NCI-H510A treated with DMSO at 0.1 percent for 48 hours (cell line): ENCODE measurements at places on chromosomes 3 and 15.
A peak's percentile ranks its signal among the peaks of the same experiment; 100 is the strongest.

DNA sequence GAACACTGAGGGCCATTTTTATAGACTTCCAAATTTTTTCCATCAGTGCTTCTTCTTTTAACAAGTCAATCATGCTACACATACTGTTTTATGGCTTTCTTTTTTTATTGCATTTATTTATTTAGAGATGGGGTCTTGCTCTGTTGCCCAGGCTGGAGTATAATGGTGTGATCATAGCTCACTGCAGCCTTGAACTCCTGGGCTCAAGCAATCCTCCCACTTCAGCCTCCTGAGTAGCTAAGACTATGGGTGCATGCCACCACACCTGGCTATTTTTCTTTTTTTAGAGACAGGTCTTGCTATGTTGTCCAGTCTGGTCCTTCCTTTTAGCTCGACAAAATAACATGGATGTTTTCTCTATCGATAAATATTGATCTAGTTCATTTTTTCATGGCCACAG lies 425.8 kb upstream of the WNT5A start:
- DNase-seq: no peak

- no peak for DNase-seq
Measured at GRCh38 chr15:35399901-35400300, 146.1 kb downstream of the DPH6 start.

GRCh38 chr3:120743556-120744195 lies 1.1 kb downstream of the GTF2E1 start:
- no peak for DNase-seq

DNA sequence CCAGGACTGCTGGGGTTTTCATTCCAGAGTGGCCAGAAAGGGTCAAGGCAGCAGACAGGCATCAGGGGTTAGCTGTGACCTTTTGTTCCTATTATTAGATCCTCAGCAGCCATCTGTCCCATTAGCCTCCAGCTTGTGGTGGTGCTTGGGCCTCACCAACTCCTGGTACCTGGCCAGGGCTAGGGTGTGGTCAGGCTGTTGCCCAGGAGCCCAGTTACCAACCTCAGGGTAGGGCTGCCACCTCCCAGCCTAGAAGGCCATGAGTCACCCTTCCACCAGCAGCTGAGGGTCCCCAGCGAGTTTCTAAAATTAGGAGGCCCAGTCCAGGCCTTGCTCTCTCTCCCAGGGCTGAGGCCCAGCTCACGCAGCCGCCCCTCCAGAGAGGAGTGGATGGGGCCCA lies 12.2 kb downstream of the TMEM43 start:
- no peak for DNase-seq

DNA sequence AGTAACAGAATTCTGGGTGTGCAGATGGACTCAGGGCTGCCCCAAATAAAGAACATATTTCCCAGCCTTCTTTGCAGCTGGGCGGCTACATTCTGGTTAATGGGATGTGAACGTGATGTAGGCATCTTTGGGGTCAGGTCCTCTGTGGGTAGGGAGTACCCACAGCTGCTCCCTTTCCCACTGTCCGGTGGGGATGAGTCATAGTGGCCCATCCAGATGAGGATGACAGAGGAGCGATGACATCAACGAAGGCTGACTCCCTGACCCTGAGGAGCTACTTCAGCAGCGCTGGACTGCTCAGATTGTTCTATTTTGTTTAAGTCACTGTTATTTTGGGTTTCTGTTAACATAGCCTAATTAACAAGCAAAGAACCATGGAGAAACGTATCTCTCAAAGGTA lies 38.0 kb downstream of the SRPRB start:
- DNase-seq: no peak

DNA sequence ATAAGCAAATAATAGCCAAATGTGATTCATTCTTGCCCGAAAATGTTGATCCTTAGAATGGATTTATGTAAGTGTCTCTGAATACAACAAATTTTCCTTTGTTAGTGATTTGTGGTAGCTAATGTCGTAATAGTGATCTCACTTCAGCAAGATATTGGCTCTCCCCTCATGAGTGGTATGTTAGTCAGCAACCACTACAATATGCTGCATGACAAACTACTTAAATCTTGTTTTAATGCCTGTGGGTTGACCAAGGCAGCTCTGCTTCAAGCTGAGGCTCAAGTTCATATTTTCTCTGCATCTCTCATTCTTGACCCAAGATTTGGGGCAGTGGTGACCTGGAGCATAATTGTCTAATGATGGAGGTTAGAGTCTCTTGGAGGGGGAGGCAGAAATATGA lies 49.8 kb upstream of the GALNT15 start:
- no peak for DNase-seq

- DNase-seq: no peak
Measured at GRCh38 chr3:190486908-190487607, 26.8 kb upstream of the IL1RAP start.

DNA sequence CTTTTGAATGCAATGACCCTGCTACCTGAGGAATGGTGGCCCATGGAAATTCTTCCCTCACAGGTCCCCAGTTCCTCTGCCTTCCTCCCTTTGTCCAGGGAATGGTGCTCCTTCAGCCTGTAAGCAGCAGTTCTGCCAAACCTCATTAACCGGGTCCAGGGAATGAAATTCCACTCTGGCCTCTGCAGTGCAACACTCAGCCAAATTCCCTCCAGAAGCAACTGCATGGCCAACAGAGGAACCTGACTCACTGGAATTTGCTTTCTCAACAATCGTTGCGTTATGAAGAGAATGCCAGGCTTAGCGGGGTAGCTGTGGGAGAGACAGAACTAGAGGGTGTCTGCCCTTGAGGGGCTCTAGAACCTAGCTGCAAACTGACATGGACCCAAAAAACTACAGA lies 449.4 kb upstream of the PROK2 start:
- DNase-seq: no peak

DNA sequence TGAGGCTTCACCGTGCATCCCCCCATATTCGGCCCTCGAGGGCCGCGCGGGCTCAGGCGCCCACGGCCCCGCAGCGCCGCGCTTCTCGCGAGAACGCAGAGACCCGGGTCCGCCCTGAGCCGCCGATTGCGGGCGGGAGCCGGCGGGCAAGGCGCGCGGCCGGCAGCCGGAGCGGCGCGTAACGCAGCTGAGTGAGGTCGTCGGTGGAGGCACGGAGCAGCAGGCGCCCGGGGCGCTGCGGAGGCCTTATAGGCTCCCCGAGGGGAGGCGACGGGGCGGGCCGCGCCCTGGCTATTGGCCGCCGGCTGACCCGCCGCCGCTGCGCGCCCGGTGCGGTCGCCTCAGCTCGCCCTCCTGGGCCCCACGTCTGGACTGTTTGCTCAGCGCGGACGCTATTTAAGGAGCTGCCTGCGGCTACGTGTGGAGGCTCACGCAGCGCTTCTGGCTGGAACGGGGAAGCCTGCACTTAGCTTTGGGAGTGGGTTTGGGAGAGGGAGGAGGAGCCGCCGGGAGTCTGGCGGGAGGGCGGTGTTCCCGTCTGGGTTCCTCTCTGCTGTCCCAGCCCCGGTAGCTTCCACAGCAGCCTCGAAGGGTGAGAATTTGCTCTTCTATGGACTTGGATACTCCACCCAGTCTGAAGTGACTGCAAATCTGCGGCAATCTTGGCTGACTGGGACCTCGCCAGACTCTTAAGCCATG lies at the start of gene PLOD2:
TSS of gene PLOD2 (minus strand) at position 221 of the 699 bp plus-strand sequence. CDS start at position 26, 195 bp downstream.
- DNase-seq: peak; percentile 64

GRCh38 chr3:123328851-123329635 lies 119.8 kb downstream of the ADCY5 start:
- DNase-seq: peak; percentile 59

- no peak for DNase-seq
Measured at GRCh38 chr3:169894110-169894509, 17.3 kb upstream of the SAMD7 start.

- no peak for DNase-seq
Measured at GRCh38 chr15:80120636-80121035, 32.2 kb upstream of the FAH start.

- DNase-seq: no peak
Measured at GRCh38 chr3:40088527-40089170, 220.9 kb upstream of the EIF1B start.

GRCh38 chr3:126476166-126477060 lies 722 bp upstream of the ZXDC start:
- DNase-seq: peak; percentile 40

- no peak for DNase-seq
Measured at GRCh38 chr15:84634228-84634837, 19.8 kb downstream of the WDR73 start.

DNA sequence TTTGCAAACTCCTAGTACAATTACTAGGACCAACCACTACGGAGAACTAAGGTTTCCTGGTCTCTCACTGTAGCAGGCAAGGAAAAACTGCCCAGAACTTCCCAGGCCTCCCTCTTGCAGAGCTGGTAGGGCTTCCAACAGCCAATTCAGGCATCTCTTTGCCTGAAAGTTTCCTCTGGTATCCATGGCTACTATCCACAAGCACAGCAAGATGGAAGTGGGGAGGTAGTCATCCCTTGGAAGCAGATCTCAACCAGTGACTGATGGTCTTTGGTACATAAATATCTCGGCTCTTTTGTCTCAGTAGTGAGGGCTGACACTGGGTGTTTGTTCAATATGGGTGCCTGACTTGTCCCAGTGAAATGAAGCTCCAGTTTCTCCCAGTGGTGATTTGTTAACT lies 201.3 kb upstream of the MRPL3 start:
- no peak for DNase-seq

DNA sequence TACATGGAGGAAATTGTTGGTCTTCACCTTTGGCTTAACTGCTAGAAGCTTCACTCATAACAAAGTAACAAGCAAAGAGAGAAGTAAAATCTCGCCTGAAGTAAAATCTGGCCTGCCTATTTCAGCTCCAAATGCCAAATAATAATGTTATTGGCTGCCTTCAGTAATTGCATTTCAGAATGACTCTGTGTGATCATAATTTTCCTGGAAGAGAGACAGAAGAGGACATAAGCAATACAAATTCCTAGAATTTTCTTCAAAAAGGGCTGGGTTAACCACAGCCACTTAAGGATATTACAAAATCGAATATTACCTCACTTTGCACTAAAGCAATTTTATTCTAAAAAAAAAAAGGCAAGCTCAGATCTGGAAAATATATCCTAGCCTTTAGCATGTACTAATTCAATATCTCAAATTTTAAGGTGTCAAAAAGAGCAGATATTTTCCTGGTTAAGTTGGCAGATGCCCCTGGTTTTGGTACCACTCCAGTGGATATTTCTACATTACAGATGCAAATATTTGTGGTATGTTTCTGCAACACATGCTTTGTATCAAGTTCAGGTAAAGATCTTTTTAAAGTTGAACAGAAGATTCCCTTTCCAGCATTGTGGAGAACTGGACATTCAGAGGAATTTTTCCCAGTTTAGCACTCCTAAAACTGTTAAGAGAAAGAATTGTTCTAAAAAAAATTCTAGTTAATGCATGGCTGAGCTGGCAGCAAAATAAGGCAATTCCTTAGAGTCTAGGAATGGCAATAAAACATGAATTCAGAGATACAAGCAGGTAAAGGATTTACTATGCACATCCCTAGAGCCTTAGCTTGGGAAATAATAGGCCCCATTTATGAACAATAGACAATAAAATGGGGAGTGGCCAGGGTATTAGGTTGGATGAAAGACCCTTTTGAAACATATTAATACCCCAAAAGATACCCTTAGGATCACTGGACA lies 116.7 kb downstream of the STAC start:
- DNase-seq: no peak

GRCh38 chr3:196654735-196655090 lies 15.2 kb downstream of the NRROS start:
- no peak for DNase-seq

- DNase-seq: no peak
Measured at GRCh38 chr3:127172211-127172610, 20.7 kb upstream of the PRR23E start.

- DNase-seq: no peak
Measured at GRCh38 chr3:50487181-50487580, 16.3 kb downstream of the CACNA2D2 start.

GRCh38 chr3:49716169-49716568 lies 3.3 kb downstream of the AMIGO3 start:
- DNase-seq: no peak

- DNase-seq: no peak
Measured at GRCh38 chr3:168330983-168331382, 235.3 kb upstream of the GOLIM4 start.

- DNase-seq: no peak
Measured at GRCh38 chr3:13004376-13004775, 68.9 kb downstream of the IQSEC1 start.
